Hematopoietic multipotent progenitor cell (in vitro differentiated cells): ENCODE measurements at places on chromosomes 1 and 21.
A peak's percentile ranks its signal among the peaks of the same experiment; 100 is the strongest.

GRCh38 chr1:36884029-36884701 is 150.2 kb downstream of the GRIK3 start:
- DNase-seq, result no peak

- DNase-seq, result no peak
Observed at GRCh38 chr1:39898648-39899603, 2.8 kb downstream of the MYCL start.

GRCh38 chr1:155499953-155500639 is 62.5 kb downstream of the ASH1L start:
- DNase-seq, result peak; percentile 14

- DNase-seq, result no peak
Observed at GRCh38 chr1:115783311-115783710, 14.8 kb upstream of the CASQ2 start.

DNA sequence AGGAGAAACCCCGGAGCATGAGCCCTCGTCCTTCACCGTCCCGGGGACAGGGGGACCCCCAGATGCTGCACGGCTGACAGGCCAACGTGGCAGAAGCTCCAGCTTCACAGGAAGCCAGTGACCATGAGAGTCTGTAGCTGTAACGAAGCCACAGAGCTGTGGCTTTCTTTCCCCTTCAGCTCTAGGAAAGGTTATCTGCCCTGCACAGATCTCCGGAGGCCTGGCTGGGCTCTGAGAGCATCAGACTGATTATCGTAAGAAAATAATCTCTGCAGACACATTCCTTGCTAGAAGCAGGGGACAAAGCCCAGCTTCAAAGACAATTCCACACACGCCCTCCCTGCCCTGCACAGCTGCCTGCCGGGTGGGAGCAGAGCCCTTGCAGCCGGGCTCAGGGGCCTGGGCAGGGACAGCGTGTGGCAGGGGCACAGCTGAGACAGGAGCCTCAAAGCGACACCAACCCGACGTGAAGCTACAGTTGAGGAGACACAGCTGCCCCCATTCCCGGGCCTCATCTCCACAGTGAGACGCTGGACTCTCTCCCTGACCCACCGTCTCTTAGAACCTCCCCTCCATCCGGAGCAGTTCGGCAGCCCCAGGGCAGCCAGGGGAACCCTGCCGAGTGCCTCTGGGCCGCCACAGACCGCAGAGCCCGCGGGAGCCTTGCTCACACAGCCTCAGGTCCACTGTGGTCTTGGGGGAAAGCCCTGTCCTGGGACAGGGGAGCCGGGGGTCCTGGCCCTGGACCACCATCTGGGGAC is 30.6 kb downstream of the POFUT2 start:
- no peak for DNase-seq
